SIG-M5 (cell line): ENCODE measurements at places on chromosomes 11 and 22.

GRCh38 chr11:43316451-43316850 is 4.7 kb downstream of the API5 start:
- no peak for DNase-seq

DNA sequence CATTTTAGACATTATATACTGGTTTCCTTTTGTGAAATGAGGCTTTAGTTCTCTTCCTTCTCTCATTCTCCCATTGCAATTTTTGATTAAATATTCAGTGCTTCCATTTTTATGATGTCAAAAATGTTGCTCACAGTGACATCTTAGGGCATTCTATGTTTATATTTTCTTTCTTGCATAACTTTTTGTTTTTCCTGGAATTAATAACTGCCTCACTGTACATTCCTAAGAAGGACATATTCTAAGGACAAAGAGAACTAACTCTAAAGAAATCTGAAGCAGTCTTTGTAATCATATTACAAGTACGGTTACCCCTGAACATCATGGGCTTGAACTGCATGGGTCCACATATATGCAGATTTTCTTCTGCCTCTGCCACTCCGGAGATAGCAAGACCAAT is 25.8 kb upstream of the P2RY6 start:
- DNase-seq = no peak

DNA sequence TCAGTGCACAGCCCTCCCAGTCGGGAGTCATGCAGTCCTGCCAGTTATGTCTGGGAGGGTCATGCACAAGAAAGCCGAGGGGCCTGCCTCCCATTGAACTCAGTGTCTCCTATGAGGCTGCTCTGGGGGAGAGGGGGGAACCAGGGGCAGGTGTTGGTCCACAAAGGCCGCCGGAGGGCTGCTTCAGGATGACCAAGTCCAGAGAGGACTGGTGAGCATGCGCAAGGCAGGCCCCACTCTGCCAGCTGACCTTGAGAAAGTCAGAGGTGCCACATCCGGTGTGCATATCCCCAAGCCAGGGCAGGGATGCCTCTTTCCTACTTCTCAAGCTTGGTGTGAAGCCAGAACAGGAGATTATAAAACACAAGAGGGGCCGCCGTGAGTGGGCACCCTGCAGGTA is 4.4 kb downstream of the SCN4B start:
- DNase-seq = no peak

DNA sequence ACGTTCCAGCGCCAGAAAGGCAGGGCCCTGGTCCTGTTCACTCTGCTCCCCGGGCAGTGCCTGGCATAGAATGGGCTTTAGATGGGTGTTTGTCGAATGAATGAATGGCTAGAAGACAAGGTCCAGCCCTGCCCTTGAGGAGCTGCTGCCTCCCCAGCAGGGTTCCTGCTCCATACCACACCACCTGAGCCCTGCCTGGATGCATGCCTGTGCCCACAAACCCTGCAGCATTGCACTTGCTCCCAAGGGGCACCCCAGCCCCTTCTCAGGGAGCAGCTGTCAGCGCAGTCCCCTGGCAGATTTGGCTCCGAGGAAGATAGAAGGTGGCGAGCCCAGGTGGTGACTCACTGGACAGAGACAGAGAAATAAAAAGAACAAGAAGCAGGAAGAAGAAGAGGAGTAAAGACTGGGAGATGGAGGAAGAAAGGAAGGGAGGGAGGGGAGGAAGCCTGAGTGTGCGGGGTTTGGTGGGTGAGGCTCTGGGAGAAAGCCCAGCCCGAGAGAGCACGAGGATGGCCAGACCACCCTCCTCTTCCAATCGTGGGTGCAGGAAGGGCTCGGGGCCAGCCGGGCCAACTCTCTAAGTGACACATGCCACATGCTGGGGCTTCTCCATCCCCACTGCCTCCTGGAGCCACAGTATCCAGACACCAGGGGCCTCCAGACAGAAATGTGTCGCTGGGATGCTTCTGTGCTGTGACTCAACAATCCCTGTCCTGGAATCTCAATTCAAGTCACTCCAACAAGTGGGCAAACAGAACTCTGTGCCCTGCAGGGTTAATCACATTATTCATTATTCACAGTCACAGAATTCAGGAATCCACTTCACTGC is 1474.3 kb downstream of the BRD1 start:
- DNase-seq = no peak
